ENCODE measurements at places on chromosomes 16 and 17.

DNA sequence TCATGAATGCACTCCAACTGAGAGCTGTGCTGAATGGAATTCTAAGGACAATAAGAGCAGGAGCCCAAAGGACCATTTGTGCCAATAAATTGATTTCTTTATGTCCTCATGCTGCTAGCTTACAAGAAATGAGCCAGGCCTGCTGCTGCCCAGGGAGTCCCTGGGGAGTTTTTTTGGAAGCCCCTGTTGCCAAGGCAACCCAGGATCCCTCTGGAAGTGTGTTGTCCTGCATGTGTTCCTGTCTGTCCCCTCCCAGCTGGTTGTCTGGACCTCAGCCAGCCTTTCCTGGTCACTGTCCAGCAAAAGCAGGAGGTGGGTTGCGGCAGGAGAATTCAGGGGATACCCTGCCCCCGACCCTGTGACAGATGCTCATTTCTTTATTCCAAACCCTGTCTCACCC is 51.0 kb upstream of the GPRC5B start:
- no peak for DNase-seq

DNA sequence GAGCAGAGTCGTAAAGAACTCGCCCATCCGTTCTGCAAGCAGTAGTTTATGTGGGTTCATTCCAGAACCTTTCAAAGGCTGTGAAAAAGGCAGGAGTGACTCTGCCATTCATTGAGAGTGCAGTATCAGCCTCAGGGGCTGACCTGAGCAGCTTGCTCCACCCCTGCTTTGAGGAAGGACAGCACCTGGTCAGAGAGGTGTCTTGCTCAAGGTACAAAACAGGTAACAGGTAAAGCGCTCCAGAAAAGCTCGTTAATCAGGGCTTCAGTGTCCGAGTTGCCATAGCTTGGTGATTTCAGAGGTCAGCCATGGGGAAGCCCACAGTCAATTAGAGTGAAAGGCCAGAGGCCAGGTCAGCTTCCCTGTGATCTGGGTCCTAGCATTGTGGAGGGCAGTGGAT is 251.1 kb downstream of the ABCC12 start:
- DNase-seq = no peak

DNA sequence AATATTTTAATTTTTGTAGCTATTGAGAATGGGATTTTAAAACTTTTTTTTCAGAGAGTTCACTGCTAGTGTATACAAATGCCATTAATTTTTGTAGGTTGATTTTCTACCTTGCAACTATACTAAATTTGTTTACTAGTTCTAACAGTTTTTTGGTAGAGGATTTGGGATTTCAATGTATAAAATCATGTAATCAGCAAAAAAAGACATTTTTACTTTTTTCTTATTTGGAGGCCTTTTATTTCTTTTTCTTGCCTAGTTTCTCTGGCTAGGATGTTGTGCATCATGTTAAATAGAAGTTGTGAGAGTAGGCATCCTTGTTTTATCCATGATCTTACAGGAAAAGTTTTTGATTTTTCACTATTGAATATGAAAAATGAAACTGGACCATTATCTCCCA is 602.9 kb upstream of the KIF2B start:
- no peak for DNase-seq

DNA sequence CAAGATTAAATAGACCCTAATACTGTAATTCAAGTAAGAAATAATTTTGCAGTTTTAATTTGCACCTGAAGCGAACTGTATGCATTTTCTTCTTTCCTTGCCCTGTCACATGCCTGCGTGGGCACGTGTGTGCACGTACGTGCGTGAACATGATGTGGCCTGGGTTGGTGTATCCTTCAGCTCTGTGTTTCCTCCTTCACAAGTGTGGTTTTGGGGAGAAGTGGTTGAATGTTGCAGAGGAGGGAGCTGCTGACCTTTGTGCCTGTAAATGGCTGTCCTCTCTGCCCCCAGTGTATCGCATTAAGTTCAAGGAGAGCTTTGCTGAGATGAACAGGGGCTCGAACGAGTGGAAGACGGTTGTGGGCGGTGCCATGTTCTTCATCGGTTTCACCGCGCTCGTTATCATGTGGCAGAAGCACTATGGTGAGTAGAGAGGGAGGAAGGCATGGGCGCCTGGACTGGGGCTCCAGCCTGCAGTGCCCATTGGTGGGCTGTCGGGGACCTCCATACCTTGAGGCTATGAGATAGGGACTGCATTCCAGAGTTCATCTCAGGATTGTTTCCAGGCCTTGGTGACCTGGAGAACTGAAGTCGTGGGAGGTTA is 6.0 kb downstream of the COX4I1 start:
- no peak for DNase-seq

- DNase-seq = no peak
Observed at GRCh38 chr17:81842725-81843504, 8.1 kb upstream of the PPP1R27 start.

GRCh38 chr17:3526971-3527370 is 30.6 kb downstream of the TRPV3 start:
- no peak for DNase-seq

DNA sequence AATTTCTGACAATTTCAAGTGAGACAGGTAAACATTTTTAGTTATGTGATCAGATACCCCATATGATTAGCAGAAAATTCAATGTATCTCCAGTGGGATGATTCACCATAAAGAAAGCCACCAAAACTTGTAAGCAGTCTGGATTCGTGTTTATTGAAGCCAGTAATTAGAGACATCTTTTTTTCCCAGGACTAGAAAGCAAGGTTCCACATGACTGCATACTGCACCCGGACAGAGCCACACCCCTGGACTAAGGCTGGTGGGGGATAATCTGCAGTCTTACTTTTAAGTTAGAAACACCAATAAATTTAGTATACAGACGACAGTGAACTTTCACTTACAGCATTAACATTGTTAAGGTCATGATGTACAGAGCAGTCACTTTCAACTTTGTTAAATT is 24.2 kb upstream of the CMTM4 start:
- DNase-seq = no peak
